ENCODE measurements at places on chromosomes 1 and 21.

DNA sequence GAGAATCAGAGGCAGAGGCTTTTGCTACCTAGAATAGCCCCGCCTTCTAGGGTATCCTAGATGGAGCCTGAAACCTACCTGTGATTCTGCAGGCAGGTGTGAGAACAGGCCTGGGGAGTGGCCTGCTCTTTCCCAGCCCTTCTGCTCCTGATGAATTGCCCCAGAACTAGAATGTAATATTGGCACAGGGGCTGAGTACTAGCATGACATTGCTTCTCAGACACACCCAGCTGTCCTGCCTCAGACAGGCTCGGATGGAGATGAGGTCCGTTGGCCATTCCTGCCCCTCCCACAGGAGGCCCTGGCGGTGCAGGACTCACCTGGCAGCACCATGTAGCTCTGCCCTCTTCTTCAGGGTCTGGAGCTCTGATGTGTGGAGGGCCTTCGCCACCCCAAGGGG, 237.6 kb downstream of the GRIK3 start:
- no peak for DNase-seq

DNA sequence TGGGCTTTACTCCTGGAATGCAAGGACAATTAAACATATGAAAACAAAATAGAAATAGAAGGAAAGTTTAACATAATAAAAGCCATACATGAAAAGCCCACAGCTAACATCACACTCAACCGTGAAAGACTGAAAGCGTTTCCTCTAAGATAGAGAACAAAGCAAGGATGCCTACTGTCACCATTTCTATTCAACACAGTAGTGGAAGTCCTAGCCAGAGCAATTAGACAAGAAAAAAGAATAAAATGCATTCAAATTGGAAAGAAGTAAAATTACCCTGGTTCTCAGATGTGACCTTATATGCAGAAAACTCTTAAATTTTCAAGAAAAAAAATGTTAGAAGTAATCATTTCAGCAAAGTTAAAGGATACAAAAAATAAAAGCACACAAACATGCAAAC, 34.0 kb downstream of the ZNF644 start:
- no peak for DNase-seq

DNA sequence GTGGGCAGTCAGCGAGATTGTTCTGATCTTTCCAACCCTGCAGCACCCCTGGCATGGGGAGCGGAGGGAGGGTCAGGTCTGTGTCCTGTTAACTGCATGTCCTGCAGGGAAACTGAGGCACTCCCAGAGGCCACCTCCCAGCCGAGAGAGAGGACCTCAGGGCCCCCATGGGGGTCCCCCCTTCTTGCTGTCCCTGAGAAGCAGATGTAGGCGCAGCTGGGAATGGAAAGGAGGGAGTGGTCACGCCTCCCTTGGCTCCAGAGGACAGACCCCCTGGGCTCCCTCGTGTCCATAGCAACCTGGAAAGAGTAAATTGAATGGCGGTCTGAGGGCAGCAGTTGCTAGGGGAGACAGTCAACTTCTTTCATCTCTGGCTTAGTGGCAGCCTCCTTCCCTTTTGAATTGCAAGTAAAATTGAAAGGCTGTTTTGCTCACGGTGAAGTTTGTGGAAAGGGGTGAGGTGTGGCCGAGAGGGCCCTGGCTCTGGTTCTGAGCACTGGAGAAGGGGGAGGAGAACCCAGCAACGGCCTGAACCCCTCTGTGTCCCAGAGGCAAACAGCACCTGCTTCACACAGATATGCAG, 4.9 kb downstream of the CROCC start:
- no peak for DNase-seq

- no peak for DNase-seq
Observed at GRCh38 chr1:9326596-9326995, 33.9 kb downstream of the SPSB1 start.

DNA sequence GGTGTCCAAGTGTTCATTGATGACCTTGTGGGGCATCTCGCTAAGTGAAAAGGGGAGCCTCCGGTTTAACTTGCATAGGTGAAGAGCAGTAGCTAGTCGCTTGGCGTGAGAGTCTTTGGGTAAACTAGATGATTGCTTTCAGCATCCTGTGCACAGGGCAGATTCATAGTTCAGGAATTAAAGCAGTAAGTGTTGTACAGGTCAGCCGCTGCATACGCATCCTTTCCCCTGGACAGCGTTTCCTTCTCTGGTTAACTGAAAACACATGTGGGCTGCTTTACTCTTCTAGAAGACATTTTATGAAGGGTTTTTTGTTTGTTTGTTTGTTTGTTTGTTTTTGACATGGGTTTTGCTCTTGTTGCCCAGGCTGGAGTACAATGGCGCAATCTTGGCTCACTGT, 12.1 kb downstream of the NDUFV3 start:
- no peak for DNase-seq

DNA sequence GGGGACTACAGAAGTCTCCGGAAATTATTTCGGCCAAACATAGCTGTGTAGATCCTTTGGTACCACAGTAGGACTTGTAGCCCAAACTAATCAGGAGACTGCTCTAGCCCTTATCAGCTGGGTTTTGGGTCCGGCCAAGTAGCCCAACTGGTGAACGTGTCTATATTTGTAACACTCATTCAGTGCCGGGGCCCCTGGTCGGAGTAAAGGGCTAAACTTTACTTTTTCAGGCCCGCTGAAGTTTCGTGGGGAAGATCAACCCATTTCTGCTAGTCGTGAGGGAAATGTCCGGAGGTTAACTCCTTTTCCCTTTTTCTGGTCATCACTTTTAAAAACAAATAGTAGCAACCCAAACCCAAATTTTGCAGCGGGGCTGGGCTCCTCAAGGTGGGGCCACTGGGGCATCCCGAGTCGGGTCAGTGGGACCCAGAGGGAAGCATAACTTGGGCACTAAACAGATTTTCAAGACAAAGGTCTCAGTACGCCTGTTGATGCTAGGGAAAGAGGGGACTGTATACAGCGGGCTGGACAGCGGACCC, 1.7 kb downstream of the LHX9 start:
- no peak for DNase-seq

DNA sequence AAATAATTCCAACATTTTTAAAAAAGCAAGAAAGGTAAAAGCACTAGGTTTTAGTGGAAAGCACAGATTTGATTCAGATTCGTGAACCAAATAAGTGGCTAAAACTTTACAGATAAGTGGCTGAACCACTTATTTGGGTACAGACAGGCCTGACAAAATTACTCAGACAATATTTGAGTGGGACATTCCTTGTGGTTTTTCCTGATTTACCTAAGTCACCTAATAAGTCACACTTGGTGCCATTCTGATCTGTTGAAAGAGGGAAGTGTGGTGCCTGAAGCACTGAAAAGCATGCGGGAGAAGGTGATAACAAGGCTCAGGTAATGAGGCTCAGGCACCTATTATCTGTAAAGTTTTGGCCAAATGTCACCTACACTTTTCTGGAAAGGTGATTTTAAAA, 81.6 kb upstream of the CD55 start:
- DNase-seq: no peak

GRCh38 chr1:151846062-151846568, 6.5 kb upstream of the C2CD4D start:
- no peak for DNase-seq

GRCh38 chr1:44481701-44482100, 76.6 kb downstream of the RNF220 start:
- no peak for DNase-seq

GRCh38 chr1:114554577-114554976, 26.8 kb downstream of the BCAS2 start:
- DNase-seq: no peak

- no peak for DNase-seq
Observed at GRCh38 chr1:184365699-184366098, 21.1 kb upstream of the C1orf21 start.

DNA sequence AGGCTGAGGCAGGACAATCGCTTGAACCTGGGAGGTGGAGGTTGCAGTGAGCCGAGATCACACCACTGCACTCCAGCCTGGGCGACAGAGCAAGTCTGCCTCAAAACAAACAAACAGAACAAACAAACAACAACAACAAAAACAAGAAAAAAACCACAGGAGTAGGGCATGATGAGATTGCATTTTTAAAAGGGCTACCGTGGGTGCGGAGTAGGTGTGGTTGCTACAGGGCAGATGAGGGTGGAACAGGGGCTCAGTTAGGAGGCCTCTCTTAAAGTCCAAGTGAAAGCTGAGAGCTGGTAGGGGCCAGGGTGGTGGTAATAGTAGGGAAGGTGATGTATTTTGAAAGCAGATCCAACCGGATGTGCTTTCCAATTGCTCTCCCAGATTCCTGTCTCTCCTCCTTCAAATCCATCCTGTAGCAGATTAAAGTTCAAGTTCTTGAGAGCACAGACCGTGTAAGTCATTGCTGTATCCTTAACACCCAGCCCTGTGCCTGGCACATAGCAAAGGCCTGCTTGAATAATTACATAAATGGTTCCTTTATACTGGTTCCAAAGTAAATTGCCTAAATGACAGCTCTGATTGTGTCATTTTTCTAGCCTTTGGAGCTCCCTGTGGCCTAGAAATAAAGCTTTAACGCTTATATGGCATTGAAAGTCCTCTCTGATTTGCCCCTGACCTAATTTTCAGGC, 4.2 kb upstream of the LINGO4 start:
- no peak for DNase-seq

GRCh38 chr21:28899220-28899619, 93.5 kb downstream of the LTN1 start:
- no peak for DNase-seq

DNA sequence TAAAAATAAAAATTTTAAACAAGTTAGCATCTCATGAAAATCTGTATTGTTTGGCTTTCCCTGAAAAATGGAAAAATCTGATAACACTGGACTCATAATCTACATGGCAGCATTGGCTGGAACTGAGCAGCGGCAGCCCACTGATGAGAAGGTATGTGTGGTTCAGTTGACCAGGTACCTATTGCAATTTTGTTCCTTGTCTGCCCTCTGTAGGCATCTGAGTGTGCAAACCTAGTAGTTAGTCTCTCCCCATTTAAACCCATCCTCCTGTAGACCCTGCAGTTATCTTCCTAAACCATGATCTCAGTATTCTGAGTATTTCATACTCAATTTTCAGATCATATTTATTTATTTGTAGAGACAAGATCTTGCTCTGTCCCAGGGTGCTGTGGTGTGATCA, 59.4 kb upstream of the SERBP1 start:
- no peak for DNase-seq
